ENCODE measurements at places on chromosomes 11 and 22.

DNA sequence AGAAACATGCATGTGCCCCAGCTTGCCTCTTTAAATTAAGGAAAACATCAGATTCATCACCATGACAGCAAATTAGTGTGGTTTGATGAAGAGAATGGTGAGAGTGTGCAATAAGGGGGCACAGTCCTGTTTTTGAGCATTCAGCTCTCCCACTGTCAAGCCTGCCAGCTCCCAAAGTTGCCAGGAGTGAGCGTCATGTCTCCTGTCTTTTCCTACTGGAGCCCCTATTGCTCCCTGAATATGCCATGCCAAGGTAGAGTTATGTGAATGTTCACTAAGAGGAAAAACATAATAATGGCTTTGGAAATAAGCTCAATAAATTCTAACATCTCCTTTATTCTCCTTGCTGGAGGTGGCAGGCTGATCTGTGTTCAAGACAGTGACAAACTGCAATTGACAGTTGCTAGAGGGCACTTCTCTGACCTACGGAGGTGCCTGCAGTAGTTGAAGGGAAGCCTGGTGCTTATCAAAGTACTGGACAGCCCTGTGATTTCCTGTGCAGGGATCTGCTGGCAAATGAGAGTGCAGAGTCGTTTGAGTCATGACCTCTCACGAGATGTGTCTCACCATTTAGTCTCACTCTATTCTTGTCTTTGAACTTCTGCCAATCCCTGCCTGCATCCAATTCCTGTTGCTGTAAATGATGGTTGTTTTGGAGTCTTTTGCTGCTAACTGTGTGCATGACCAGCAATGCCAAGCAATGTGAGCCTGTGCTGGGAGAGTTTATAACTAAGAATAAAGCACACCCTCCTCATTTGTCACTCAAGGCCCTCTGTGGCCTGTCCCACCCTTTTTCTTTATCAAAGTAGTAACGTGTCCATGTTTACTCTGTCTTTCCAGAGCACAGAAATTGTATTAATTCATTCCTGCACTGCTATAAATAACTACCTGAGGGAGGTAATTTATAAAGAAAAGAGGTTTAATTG lies 34.8 kb downstream of the MRGPRX2 start:
- no peak for DNase-seq

DNA sequence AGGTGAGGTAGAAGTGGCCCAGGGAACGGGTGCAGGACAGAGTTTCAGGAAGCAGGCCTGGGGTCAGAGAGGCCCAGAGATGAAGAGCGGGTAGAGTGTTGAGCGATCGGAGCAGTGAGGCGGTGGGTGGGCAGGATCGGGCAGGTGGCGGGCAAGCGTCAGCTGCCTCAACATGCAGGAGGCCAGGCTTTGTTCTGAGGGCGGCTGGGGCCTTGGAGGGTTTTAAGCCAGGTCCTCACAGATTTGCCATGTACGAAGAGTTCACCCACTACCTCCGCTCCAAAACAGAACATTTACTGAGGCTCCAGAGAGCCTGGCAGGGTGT lies 29.4 kb downstream of the FLRT1 start:
- DNase-seq, result no peak

- DNase-seq, result no peak
These were observed 50.5 kb upstream of the SHANK2 start for GRCh38 chr11:71302911-71303310.

DNA sequence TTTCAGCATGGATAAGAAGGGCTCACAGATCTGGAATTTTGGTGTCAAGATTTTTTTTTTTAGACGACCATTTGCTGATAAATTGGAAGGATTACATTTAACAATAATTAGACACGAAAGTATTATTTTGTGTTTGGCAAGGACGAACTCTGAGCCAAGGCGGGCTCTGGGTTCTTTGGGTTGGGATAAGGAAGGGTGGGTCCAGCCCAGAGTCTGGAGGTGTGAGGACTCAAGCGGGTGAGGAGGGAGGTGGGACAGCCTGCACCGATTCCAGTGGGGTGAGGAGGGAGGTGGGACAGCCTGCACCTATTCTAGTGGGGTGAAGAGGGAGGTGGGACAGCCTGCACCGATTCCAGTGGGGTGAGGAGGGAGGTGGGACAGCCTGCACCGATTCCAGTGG lies 4.1 kb downstream of the B3GAT1 start:
- DNase-seq, result no peak

DNA sequence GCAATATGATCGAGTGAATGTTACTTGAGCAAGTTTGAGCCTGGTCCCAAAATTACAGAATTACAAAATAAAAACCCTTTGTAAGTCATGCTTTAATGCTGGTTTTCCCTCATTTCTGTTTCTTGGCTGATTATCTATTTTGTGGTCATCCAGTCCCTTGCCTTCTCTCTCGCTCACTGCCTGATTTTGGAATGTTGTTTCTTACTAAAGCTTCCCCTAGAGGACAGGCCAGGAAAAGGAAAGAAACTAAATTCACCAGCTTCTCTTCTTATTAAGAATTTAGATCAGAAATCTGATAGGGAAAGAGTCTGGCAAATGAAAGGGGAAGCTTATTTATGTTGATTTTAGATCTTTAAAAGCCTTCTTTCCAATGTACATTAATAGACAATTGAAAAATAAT lies 16.6 kb upstream of the BDNF start:
- no peak for DNase-seq

DNA sequence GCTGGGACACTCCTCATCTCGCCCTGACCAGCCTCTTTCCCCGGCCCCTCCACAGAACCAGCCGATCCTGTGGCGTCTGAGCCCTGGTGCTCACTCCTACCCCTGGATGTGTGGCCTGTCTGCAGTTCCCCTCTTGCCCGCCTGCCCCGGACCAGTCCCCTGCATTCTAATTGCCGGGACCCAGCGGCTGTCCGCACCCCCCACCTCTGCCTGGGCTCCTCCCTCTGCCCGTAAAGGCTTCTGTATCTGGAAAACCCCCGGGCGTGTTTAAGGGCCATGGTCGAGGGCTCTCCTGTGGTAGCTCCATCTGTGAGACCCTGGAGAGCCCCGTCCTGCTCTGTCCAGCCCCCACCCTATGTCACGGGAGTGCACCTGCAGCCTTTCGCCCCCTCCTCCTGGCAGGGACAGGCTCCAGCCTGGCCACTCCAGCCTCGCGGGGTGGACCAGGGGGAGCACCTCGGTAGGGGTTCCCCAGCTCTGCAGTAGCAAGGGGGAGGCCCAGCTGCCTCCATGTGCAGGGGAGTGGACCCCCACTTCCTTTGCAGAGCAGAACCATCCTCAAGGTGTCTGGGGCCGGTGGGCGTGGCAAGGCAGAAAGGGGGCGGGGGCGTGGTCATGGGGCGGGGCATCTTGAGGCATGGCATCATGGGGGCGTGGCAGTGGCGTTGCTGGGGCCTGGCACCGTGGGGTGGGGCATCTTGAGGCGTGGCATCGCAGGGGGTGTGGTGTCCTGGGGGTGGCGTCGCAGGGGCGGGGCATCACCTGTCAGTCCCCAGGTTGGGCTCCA lies 430.4 kb downstream of the TBC1D22A start:
- no peak for DNase-seq

DNA sequence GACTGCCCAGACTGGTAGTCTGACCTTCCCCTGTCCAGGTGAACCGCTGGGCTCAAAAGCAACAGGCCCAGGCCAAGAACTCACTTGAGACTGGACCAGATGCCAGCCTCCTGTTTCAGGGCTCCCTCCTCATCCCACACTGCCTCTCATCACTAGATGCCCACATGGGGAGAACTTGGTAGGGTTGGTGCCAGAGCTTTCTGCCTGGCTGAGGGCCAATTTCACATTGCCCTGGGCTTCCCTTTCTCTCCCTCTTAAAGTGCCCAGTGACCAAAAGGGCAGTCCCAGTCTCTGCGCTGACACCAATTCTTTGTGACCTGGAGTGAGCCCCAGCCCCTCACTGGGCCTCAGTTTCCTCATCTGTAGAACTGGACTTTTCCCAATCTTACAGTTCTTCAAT lies 41.7 kb downstream of the C11orf58 start:
- no peak for DNase-seq

DNA sequence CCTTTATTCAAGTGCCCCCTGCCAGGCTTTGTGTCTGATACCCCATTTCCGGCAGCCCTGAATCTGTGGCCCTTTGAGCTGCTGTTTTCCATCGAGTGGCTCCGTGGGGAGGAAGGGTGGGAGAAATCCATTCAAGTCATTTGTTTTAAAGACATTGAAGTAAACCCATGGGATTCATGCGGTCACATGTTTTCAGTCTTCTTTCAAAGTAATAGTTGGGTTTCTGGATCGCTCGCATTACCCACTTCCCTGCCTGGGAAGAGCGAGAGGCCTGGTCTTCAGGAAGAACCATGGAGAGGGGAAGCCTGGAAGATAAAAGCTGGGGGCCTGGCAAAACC lies 14.4 kb downstream of the DAGLA start:
- DNase-seq, result no peak

DNA sequence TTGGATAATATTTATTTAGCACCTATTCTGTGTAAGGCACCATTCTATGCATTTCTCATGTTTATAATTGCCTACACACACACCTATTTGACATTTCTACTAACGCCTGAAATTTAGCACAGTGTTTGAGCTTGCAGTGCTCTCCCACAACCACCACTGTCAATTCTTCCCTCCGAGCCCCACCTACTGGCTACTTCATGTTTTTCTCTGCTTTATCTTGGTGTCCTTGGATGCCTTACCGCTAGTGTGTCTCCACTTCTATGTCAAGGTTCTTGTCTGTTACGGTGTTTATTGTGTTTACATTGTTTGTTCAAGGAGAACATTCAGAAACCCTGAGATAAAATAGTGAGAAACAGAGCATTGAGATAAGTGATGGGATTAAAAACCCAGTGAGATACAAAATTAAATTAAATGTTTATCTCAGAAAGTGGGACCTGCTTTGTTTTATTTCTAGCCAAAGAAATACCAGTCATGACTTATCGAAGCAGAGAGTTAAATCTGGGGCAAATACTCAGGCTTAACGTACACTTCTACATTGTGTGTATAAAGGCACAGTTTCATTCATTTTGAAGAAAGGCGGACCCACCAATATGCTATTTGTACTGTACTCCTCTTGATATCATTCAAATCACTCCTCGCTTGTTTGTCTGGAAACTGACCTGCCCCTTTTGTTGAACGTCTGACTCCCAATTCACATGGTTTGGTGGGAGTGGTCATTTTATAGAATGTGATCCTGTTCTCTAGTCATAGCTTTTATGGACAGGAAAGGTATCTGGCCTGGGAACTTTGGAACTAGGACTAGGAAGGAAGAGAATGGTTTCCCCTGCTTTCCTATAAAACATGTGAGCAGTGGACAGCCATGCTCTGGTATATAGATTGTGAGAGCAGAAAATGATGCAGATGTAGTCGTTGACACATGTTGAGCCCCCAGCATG lies 39.2 kb upstream of the SLC36A4 start:
- DNase-seq, result no peak

GRCh38 chr11:71991494-71991893 lies 7.2 kb upstream of the IL18BP start:
- peak; percentile 55 for DNase-seq

- DNase-seq, result no peak
These were observed 2.2 kb downstream of the MRGPRD start for GRCh38 chr11:68978626-68978930.

GRCh38 chr11:79393362-79394043 lies 47.3 kb downstream of the TENM4 start:
- DNase-seq, result no peak

DNA sequence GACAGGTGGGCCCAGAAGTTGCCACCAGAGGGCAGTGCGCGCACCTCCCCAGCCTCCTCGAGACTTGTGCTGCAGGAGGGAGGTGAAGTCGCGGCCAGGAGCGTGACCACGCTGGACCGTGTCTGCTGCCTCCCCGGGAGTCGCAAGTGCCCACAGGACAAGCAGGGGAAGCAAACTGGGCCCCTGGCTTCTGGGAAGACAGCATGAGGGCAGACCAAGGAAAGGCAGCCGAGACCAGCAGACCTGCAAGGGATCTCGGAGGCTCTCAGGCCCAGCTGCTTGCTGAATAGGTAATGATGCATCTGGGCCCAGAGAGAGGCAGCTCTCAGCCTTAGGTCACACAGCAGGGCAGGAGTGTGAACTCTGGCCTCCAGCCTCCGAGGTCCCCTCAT lies 17.0 kb upstream of the IL2RB start:
- peak; percentile 88 for DNase-seq

GRCh38 chr11:16632295-16633200 lies 105.9 kb upstream of the C11orf58 start:
- no peak for DNase-seq

- DNase-seq, result peak; percentile 48
These were observed 189.5 kb downstream of the DDX10 start for GRCh38 chr11:108854346-108854745.

GRCh38 chr11:78311702-78312371 lies 105.8 kb downstream of the GAB2 start:
- no peak for DNase-seq

GRCh38 chr11:7484645-7485044 lies 661 bp upstream of the OLFML1 start:
- no peak for DNase-seq

- no peak for DNase-seq
These were observed 5.9 kb downstream of the VSIG10L2 start for GRCh38 chr11:125951731-125952130.

GRCh38 chr11:10488121-10488933 lies 33.3 kb downstream of the AMPD3 start:
- DNase-seq, result no peak

DNA sequence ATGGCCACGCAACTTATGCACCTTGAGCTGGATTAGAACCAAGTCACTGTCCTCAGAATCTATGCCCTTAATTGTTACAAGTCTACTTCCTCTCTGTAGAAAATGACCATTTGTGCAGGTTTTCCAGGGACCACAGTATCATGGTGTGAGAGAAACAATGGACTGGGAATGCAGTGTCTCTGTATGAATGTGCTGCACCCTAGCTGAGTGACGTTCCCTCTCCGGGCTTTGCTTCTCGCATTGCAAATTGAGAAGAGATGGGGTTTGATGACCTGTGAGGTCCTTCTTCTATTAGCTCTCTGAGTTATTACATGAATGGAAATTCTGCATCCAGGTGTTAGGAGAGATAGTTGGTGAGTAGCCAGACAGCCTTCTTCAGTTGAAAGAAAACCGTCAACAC lies 1052.3 kb downstream of the NTM start:
- DNase-seq, result no peak

GRCh38 chr11:32433101-32433913 lies 2.0 kb downstream of the WT1 start:
- DNase-seq, result no peak

DNA sequence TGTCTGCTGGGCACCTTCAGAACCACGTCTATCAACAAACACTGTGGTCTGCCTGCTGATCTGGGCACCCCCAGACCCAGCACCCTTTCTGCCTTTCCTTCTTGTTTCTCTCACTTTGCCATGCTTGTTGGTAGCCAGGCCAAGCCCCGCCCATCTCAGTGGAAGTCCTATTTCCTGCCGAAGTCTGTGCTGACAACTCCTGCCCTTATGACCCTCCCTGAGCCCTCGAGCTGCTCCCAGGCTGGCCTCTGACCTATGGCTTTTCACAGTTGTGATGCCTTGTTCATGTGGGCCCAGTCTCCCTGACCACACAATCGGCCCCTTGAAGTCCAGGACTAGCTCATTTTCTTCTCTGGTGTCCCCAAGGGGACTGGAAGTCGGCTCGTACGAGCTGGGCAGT lies 132.1 kb downstream of the DSCAML1 start:
- DNase-seq, result no peak

- DNase-seq, result no peak
These were observed 772 bp downstream of the TBC1D10C start for GRCh38 chr11:67404515-67405195.

Measured in GM10248 (cell line).